LHCN-M2 (cell line): ENCODE measurements at places on chromosomes 7 and 10.

DNA sequence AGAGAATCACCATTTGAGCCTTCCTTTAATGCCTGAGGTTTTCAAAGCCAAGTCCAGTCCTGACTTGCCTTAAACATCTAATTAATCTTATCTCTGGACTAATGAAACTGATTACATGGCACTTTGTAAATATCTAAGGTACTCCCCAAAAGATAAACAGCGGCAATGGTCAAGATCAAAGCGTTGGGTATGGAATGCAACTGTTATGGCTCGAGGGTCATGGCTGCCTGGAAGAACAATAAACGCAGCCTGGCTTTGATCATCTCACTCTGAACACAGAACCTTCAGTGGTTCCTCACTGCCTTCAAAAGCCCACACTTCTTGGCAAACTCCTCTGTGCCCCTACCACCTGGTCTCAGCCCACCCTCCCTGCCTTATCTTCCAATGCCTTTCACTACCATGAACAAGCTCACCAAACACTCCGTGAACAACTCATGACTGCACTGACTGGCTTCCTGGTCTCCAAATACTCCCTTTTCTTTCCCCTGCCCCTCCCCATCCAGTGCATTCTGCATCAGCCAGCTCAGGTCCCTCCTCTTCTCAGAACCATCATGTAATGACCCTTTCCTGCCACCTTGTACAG is 150.2 kb upstream of the NFE2L3 start:
- no peak for DNase-seq

- no peak for DNase-seq
Observed at GRCh38 chr10:130400890-130401289, 264.7 kb downstream of the GLRX3 start.

- DNase-seq, result no peak
Observed at GRCh38 chr10:132139526-132139925, 47.2 kb upstream of the DPYSL4 start.

- no peak for DNase-seq
Observed at GRCh38 chr10:20817116-20817515, 80.0 kb downstream of the NEBL start.

DNA sequence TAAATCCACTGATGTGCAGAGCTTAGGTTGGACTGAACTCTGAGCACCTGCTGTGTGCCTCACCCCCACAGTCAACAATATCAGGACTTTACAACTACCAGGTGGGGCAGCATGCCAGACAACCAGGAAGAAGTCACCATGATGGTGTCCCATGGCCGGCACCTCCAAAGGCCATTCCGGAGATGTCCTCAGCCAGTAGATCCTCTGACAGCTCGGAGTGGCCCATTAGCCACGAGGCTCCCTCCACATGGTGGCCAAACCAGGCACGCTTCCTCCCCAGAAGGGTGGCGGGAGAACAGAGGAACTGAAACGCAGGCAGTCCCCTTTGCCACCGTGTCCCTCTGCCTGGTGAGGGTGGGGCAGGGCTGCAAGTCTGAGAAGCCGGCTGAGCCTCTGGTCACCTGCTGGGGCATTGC is 390.0 kb downstream of the TNS3 start:
- no peak for DNase-seq

GRCh38 chr10:11907914-11908313 is 84.8 kb downstream of the PROSER2 start:
- DNase-seq, result no peak

- DNase-seq, result no peak
Observed at GRCh38 chr7:26295015-26295414, 3.4 kb downstream of the SNX10 start.

GRCh38 chr7:20831451-20831850 is 44.8 kb upstream of the SP8 start:
- DNase-seq, result no peak

DNA sequence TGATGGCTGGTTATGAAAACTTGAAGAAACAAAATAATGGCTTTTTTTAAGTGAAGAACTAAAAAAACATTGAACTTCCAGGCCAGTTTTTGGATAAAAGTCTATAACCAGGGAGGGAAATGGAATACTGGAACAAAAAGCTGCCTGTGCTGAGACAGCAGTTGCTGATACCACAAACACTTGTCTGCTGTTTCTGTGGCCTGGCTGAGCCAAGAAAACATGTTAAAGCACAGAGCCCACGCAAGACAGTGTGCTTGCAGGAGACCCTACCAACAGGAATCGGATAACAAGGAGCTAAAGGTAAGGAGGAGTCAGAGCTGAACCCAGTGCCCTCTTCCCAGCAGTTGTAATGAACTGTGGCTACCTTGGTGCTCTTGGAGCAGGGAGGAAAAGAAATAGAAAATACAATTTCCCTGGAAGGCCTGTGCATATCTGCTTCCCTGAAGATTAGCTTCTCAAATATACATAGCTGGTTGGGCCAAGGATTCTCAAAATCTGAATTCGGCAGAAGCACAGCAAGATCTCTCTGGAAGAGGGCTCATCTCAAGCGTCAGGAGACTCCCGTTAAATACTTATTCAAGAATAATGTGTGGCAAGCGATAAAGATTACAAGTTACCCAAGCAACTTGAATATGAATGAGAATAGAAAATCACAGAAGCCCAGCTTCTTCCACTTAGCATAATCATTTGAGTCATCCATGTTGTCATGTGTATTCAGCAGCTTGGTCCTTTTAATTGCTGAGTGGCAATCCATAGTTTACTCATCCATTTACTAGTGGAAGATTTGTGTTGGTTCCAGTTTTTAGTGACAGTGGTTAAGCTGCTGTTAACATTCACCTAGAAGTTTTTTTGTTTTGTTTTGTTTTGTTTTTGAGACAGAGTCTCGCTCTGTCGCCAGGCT is 87.6 kb downstream of the NOD1 start:
- DNase-seq, result no peak

DNA sequence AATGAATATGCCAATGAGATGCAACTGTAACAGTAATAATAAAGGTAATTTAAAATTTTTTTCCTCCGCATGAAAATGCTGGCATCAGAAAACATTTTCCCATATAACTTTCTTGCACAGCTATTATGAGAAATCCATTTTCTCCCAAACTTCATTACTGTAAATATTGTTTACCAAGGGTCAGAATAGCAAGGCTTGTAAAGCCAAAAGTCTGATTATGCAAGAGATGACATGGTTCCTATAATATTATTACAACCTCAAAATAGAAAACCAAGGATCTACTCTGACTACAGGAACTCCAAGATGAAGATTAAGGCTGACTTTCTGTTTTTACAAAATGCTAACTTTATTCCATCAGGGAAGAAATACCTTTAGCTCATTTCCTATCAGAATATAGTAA is 162.7 kb upstream of the CDK1 start:
- DNase-seq, result no peak

DNA sequence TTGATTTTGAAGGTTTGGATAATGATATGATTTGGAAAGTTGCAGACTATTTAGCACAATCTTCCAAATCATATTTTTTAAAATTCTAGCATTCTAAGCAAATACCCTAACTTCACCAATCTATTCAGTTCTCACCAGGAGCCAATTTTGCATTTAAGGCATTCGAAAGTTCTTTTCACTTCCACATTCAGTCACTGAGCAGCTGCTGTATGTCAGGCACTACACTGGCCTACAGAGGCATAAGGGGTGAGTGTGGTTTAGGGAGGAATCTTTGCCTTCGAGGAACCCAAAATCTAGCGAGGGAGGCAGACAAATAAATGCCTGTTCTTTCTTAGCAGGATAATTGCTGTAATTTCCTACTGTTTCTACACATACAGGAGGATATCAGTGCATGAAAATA is 10.7 kb upstream of the UCN3 start:
- no peak for DNase-seq

DNA sequence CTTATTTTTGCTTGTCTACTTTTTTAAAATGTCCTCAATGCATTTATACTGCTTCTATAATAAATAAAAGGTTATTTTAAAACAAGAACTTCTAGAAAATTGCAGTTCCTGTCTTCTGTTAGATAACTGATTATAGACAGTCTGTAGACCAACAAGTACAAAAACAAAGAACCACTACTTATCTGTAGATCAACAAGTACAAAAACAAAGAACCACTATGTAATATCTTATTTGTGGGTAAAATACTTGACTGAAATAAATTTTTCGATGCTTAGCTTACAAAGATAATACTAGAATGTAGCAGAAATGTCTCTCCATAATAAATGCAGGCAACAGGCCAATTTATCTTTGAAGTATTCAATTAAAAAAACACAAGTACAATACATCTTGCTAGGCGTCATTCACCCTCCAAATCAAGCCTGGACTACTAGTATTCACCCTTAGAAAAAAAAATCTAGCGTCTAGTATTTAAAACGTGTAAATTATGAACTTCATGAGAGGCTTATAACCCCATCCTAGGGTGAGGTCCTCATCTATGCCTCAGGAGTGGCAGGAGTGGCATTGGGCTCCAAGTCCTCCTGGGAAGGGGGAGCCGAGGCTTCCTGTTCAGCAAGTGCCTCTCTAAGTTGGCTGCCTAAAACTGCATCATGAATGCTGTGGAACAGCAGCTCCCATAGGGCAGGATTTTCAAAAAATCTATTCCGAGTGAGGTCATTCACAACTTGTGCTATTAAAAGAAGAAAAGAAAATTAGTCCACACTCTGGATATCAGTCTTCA is 26.6 kb downstream of the PSMC2 start:
- no peak for DNase-seq
